ENCODE measurements at places on chromosomes 7 and 10. TPM values are rescaled to one million over a fixed set of nuclear protein-coding genes. Genes with fewer than 3 reads are reported as not detected.

GIMAP8 gene
- total RNA-seq = not detected

DNA sequence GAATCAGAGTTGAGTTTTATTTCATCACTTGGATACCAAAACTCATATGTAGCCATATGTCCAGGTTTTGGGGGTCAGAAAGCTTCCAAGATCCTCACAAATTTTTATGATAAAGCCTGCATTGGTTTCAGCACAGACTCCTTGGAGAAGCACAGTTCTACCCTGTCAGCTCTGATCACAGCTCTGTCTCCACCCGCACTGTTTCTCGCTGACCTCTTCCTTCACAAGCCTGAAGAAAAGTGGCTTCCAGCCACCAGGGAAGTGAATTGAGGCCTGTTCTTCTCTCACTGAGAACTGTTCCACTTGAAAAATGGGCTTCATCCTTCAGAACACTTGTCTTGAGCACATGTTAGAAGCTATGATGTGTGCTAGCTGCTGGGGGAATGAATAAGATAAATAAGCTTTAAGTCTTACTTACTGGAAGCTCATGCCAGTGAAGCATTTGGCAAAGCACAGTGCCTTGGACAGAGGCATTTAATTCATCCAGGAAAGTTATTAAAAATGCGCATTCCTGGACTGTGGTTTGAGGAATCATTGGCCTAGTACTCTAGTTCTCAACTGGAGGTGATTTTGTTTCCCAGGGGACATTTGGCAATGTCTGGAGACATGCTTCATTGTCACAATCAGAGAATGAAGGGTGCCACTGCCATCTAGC is 133.6 kb downstream of the BMPER start:
- no peak for DNase-seq

GRCh38 chr7:138386821-138387220 is 73.2 kb upstream of the TRIM24 start:
- no peak for DNase-seq

- no peak for DNase-seq
These were observed 153.3 kb downstream of the XPNPEP1 start for GRCh38 chr10:109769966-109770365.

GRCh38 chr7:141691961-141692360 is 10.0 kb downstream of the DENND11 start:
- DNase-seq = no peak

DNA sequence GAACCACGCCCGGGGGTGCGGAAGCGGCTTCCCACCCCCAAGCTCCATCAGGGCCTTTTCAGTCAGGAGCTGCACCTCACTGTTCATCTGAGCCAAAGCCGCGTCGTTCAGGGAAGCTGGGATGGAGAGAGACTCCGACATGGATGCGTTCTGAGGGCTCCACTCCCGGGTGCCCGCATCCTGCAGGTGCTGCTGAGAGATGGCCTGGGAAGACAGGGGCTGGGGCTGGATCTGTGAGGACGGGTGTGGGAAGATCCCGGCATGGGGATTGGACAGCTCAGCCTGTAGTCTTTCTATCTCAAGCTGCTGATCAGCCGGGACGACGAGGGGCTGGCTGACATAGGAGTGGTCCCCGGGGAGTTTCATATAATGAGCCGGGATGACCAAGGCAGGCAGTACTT is 45.0 kb upstream of the NMT2 start:
- no peak for DNase-seq

DNA sequence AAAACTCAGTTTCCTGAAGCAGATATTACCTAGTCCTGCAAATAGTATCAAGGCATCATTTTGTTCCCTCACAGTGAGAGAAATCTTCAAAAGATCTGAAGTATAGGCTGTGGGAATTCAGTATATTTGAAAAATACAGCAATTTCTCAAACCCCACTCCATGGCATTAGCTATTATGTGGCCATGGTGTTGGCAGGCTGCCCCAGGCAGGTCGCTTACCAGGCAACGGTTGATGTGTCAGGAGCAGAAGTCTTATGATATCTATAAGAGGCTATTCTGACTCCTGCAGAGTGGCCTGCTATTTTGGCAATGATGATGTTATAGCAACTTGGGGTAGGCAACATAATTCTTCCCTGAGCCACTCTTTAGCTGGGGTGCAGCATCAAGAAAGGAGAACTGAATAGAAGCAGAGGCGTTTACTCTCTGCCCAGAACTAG is 187.9 kb downstream of the PLXDC2 start:
- no peak for DNase-seq

- no peak for DNase-seq
These were observed 153.8 kb downstream of the ZNF22 start for GRCh38 chr10:45154502-45154901.

AKR1E2 gene
- total RNA-seq = 8.4 TPM
